ENCODE measurements at places on chromosomes 3 and 15.

GRCh38 chr3:133276594-133276993, 123.3 kb upstream of the BFSP2 start:
- DNase-seq, result no peak

- DNase-seq, result no peak
These were observed 8.5 kb downstream of the GRM2 start for GRCh38 chr3:51715231-51715976.

GRCh38 chr3:126880901-126881300, 102.0 kb upstream of the PLXNA1 start:
- no peak for DNase-seq

DNA sequence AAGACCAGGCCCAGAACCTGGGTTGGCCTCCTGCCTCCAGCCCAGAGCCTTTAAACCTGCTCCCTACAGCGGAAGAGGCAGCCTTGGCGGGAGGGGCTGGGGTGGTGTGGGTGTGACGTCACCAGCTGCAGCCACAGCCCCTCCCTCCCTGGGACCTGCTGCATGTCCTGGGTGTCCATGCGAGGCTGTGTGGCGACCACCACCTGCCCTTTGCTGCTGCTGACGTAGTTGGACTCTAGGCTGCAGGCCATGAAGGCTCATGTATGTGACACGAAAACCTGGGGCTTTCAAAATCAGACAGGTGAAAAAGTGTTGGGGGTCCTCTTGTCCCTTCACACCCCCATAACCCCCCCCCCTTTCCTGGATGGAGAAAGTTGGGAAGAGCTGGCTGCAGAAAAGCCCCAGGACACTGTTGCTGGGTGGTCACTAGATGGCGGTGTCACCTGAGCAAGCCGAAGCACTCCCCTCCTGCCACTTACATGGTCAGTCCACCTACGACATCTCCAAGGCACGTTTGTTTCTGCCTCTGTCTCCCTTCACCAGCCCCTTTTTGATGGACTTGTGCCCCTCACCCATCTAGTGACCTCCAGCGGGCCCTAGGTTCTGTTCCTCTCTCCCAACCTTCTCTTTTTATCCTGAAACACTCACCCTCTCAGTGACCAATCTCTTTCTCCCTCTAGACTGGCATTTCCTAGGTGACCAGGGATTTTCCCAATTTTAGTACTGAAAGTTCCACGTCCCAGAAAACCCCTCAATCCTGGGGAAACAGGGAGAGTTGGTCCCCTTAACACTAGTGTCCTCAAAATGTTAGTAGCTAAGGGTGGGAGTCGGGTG, 35.2 kb downstream of the SLC6A20 start:
- no peak for DNase-seq

GRCh38 chr3:128215800-128216495, 62.7 kb downstream of the EEFSEC start:
- no peak for DNase-seq

DNA sequence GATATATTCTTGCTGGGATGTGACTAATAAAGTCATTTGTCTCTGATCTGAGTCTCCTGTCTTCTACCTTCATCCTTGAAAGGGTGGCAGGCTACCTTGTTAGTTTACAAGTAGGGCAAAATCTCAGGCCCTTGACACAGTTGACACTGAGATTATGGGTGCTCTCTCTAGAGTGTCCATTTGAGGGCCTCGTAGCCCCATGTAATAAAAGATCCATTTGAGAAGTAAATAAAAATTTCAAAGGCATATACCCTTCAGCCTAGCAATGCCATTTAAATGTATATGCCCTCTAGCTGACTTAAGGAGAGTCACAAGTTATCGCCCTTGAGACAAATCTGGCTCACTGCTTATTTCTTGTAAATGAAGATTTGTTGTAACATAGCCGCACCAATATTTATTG, 98.6 kb downstream of the TCF12 start:
- no peak for DNase-seq

- no peak for DNase-seq
These were observed 8.4 kb upstream of the KLF15 start for GRCh38 chr3:126365351-126366277.

DNA sequence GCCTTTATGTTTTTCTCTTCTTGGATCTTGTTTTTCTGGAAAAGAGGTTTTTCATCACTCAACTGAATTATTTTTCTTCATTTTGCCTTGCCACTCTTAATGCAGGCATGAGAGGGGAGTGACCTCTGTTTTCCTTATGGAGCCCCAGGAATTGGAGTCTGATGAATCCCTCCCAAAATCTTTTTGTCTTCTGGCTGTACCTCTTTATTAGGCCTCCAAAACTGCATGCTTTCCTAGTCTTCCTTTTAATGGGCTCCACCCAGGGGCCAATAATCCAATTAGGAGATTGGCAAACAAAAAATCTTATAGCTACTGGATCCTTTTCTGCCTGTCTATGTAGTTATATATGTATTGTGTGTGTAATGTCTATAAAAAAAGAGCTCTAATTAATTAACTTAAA, 192.4 kb upstream of the PEX5L start:
- no peak for DNase-seq

DNA sequence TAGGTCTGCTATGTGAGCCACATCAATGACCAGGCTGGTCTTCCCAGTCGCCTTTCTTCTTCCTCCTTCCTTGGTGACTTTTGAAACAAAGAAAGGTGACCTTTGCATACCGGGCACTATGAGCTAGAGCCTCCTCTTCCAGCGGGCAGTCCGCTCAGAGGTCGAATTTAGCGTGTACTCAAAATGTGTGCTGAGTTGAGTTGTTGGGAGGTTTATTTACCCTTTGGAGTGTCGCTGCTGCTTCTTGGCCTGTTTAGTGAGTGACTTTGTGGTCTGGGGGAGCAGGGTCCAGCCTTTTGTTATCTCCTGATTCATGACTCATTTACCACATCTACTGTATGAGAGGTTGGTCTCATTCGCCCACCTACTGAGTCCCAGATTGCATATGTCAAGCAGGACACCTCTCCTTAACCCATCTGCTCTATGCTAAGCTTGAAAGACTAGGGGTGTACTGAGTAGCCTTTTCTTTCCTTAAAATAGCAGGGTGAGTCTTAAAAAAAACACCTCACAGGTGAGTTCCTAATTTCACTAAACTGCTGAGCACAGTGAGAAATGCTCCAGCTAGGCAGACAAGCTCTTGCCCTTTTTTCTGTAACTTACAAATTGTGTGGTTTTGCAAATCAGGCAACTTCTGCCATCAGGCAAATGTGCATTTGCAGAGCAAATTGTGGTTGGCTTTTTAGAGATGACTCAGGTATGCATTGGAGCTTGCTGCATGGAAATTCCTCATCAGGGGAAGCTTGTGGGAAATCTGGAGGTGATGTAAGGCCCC, 3.2 kb upstream of the SIAH2 start:
- DNase-seq, result no peak

- DNase-seq, result no peak
These were observed 187.0 kb downstream of the CDIN1 start for GRCh38 chr15:36766449-36766848.

- DNase-seq, result no peak
These were observed 1.2 kb upstream of the MAP1A start for GRCh38 chr15:43516185-43516584.

GRCh38 chr3:154247806-154248415, 76.4 kb downstream of the DHX36 start:
- no peak for DNase-seq

GRCh38 chr3:52047295-52047960, 8.9 kb downstream of the DUSP7 start:
- no peak for DNase-seq

- DNase-seq, result no peak
These were observed 3.3 kb downstream of the CHRNA3 start for GRCh38 chr15:78617516-78617915.

- DNase-seq, result no peak
These were observed 137.8 kb upstream of the SNTN start for GRCh38 chr3:63514678-63515077.

- DNase-seq, result no peak
These were observed 29.3 kb upstream of the XYLB start for GRCh38 chr3:38317192-38317759.

Measured in stimulated activated CD8-positive, alpha-beta memory T cell treated with anti-CD3 and anti-CD28 coated beads, Interleukin-2, amount 100 ng/mL, for 1 hour (primary cell).